ENCODE measurements at places on chromosomes 11 and 22.

DNA sequence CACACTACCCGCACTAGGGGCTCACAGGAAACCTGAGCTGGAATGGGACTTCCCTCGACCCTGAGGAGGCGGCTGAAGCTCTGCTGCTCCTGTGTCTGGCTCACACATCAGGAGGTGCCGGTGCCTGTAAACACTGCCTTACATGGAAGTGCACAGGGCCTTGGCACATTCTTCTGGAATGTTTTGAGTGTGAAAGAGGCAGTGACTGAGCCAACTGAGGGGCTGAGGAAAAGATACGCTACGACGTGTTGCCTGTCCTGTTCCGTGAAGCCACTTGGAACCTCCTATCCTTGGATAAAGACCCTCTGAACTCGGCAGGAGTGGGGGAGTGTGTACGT is 10.5 kb downstream of the TXN2 start:
- no peak for DNase-seq

- no peak for DNase-seq
Observed at GRCh38 chr11:83681031-83681781, 395.0 kb upstream of the CCDC90B start.

DNA sequence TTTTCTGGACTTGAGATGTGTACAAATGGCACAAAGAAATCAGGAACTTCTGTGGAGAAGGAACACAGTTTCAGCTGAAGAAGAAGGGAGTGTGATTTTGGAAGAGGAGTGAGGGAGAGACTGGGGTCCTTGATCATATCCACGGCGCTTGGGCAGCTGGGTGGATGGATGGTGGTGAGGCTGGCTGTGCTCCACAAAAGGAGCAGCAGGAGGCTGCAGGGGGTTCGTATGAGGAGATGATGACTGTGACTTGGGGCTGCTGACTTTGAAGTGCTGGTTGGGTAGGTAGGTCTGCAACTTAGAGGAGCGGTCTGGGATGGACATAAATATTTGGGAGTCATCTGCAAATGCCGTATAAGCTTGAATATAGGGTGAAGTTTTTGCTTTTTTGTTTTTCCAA is 1.3 kb upstream of the DCHS1 start:
- DNase-seq: no peak

DNA sequence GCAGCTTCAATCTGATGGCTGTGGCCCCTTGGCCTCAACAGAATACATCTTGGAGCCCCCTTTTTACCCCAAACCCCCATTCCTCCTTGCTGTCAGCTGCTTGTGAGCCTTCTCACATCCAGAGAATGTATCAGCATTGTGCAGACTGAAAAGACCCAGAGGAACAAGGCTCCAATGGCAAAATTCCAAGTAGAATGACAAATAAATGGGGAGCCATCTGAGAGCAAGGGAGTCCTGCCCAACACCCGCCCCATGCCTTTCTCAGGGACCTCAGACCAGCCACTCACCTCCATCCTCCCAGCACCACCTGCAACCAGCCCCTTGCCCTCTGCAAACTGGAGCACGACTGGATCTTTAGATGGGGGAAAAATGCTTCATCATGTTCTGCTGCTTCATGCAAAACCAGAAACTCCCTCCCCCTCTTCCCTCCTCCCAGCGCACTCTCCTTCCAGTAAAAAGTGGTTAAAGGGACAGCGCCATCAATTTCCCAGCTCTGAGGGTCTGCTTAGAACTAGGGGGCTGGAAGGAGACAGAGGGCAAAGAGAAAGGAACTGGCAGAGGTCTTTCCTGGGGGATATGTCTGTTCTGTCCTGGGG is 2.2 kb upstream of the NEFH start:
- DNase-seq: no peak

- no peak for DNase-seq
Observed at GRCh38 chr11:118067006-118067405, 9.9 kb upstream of the TMPRSS4 start.

GRCh38 chr22:20625270-20625669 is 117.9 kb downstream of the MED15 start:
- no peak for DNase-seq

DNA sequence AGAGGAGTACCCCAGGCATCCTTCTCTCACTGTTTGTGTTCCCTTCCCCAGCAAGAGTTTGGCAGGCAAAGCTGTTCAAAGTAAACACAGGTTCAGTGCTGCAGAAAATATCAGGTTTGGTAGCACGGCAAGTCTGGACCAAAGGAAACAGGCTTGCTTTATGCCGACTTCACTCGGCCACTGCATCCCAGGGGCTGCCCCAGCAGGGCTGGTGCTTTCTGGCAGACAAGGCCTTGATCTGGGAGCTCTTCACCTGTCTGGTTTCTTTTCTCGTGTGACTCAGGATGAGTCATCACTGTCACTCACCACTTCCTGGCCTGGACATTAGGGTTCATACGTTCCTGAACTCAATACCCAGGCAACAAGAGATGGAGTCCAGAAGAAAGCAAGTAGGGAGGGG is 52.6 kb upstream of the NAV2 start:
- DNase-seq: no peak

DNA sequence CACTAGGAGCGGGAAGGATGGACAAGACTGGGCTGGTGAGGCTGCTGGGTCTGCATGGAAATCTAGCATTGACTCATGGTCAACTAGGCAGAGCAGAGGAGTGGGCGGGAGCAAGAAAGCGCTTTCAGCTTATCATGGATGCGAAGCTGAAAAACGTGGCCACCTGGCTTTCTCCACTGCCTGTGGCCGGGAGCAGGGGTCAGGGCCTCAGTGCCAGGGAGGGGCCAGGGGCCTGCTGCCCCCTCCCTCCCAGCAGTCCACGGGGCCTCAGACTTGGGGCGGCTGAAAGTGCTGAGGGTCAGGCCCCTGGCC is 45.5 kb downstream of the ALX4 start:
- no peak for DNase-seq
